T-helper 2 cell (primary cell): ENCODE measurements at places on chromosomes 5 and 9.
A peak's percentile ranks its signal among the peaks of the same experiment; 100 is the strongest.

DNA sequence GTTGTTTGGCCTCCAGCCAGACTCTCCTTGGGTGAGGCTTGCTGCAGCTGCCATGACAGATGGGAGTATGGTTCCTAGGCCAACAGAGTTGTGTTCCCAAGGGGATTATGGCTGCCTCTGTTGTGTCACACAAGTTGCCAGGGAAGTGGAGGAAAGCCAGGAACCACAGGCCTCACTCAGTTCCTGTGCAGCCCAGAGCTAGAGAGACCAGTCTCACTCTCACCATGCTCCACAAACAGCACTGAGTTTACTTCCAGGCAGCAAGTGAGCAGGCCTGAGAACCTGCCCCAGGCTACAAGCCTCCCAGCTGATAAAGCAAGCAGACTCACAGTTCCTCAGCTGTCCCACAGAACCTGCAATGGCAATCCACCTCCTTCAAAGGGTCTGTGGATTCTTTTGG lies 273.6 kb upstream of the TAS2R1 start:
- no peak for DNase-seq

DNA sequence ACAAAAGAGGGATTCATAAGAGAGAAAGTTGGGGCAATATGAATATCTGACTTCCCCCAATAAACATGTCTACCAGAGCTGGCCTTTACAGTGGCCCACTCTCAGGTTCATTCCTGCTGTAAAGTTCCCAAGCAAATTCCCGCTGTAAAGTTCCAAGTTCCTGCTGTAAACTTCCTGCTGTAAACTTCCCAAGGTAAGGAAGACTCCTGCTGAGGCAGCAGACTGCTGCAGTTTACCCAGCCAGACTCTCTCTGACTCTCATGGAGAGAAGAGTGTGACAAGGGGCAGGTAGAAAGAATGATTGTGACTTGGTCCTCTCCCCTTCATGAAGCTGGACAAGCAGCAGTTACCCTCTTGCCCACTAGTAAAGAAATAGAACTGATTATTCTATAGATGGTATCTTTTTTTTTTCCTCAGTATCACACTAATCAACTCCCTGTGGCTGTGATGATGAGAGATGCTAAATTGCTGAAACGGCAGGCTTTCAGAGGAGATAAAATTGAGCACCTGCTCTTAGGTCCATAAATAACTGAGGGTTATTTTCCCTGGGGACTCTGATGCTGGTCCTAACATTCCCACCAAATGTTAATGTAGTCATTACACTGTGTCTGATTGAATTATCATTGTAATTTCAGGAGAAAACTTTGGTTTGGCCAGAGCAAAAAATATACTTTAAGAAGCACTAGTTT lies 220.4 kb downstream of the PARP8 start:
- DNase-seq, result no peak

DNA sequence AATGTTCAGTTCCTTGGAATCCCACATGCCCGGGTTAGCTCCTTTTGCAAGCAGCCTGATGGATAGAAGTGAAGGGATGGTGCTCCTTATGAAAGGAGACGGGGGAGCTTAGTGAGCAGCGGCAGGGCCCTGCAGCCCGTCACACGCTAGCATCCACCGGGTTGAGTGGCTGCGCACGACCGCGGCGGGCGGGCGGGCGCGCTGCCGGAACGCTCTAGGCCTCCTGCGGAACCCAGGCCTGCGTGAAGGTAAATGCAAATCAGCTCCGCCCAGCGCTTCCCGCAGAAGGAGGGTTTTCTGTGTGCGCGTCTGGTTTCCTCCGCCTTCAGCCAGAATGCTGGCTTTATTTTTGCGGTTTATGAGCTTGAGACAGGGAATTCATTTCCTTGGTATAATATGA lies 19.8 kb downstream of the IL12B start:
- peak; percentile 4 for DNase-seq

DNA sequence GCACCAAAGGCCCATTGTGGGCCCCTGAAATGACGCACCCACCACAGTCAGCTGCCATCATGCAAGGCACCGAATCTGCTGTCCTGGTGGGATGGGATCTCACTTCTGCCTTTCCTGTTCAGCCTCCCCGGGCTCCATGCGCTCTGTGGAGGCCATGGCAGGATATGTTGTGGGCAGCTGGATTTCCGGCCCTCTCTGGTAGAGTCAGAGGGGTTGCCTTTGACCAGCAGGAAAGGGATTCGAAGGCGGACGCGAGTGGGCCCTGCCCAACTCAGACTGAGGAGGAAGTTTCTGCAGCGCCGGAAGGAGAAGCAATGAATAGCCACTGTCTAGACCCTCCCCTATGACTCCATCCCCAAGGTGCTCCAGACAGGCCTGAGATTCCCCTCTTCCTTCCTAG lies 35.5 kb downstream of the GADD45G start:
- DNase-seq, result no peak

- no peak for DNase-seq
Measured at GRCh38 chr9:127873886-127874285, 3.6 kb downstream of the AK1 start.

DNA sequence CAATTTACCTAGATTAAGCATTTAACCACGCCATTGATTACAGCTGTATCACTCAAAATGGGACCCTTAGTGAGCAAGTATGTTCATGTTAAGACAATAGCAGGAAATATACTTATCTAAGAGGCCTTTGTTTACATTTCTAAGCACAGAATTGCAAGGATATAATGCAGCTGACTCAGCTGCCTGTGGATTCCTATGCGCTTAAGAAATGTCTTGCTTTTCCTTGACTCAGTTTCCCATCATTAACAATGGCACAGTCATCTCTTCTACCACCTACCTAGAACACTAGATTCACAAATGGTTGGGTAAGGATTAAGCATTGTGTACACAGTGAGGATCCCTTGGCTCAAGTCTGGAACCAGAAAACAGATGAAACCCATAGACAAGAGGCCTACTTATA lies 163.8 kb downstream of the TSSK1B start:
- DNase-seq, result no peak

DNA sequence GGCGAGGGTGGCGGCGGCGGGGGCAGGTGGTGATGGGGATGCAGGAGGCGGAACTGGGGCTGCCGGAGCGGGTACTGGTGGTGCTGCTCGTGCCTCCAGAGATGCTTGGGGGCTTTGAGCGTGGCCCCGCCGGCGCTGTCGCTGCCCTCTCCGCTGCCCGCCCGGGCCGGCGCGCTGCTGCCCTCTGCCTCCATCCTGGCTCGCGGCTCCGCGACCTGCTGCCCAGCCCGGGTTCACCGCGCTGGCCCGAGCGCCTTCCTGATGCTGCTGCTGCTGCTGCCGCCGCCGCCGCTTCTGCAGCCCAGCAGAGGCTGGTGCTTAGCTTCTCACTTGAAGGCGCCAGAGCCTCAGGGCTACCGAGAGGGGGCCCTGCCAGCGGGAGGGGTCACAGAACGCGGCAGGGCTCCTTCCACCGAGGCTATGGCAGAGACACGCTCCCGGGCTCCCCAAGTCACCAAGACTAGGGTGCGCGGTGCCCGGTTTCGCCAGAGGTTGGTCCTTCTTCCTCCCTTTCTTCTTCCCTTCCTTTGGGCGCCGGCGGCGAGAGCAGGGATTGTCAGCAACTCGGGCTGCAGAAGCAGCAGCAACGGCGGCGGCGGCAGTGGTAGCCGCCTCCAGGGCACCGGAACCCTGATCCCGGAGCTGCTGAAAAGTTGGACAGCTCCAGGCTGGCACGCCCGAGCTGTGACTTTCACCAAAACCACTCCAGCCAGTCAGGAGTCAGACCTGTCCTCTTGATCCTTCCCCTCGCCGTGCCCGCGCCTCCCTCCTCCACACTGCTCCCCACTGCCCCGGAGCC lies at the start of gene PDE4D:
Gene PDE4D, minus strand, starts transcription at position 298 of the 799 bp plus-strand sequence.
- DNase-seq, result no peak

- no peak for DNase-seq
Measured at GRCh38 chr9:73160868-73161267, 9.2 kb downstream of the ANXA1 start.

DNA sequence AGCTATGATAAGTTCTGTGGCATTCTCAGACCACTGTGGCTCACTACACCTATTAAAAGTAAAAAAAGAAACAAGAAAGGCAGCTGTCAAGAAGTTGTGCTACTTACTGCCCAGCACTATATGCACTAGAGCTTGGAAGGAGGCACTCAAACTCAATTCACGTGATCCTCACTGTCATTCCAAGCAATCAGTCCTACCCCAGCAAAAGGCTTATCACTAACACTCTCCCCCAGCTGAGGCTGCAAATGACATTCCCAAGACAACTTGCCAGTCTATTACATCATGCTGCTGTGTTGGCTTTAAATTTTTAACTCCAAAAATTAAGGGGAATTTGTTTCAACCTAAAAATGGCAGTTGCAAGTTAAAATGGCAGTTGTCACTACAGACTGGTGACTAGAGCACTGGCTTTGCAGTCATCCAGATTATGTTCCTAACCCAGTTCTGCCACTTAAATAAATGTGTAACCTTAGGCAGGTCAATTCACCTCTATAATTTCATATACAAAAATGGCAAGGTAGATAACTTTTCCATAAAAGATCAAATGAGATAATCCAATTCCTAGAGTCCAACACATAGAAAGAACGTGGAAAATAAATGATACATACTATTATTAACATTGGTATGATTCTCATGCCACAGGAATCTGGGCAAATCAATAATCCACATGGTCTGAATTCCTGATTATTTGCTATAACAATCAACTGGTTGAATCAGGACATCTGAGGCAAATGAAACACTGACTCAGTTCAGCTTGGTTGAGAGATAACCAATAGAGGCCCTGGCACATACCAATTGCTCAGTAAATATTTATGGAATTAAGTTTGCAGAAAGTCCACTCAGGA lies 52.4 kb downstream of the FBXW11 start:
- DNase-seq, result no peak

- DNase-seq, result peak; percentile 30
Measured at GRCh38 chr5:6829150-6829784, 116.0 kb downstream of the TENT4A start.

DNA sequence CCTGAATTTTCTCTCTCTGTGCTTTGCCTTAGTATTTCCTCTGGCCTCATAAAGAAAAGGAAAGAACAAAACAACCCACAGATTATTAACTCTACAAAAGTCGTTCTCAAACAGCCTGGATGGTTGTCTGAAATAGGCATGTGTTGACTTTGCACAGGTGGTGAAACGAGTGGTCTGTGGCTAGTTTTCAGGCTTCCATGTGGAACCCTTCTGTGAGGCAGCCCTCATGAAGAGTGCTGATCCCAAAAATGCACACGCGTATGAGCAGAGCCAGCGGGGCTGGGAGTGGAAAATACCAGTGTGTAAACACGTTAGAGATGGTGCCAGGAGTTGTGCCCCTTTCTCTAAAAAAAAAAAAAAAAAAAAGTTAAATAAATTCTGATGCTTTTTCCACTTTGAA lies 4.9 kb upstream of the PSAT1 start:
- DNase-seq, result no peak
